Stimulated activated CD8-positive, alpha-beta memory T cell treated with anti-CD3 and anti-CD28 coated beads, Interleukin-15, amount 100 ng/mL, for 4 hours (primary cell): ENCODE measurements at places on chromosomes 4 and X.
A peak's percentile ranks its signal among the peaks of the same experiment; 100 is the strongest.

DNA sequence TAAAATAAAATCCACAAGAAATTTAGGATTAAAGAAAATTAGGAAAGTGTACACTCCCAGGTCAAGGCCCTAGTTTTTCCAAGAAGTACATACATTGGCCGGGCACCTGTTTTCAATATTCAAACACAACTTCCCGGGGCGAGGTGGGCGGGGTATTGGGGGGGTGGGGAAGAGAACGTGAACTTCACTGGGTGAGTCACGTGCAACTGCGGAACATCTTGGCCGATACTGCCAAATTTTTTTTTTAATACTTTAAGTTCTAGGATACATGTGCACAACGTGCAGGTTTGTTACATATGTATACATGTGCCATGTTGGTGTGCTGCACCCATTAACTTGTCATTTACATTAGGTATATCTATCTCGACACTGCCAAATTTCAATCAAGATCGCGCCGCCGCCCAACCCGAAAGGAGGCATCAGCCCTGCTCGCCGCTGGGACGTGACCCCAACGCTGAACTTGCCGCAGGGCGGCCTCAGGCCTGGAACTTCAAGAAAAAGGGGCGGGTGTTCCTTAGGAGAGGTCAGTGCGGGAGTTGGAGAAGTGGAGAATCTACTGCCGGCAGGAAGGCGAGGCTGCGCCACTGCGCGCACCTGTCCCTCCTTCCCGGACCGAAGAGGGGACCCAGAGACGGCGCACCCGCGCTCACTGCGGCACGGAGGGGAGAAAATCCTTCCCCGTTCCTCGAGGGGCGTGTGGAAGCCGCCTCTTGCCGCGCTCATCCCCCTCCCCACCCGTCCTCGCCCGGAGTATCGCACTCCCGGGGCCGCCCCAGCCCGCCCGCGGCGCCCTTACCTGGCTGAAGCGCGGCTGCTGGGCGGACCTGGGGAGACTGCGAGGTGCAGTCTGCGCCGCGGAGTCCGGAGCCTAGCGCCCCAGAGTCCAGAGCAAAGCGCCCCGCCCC is at the start of gene TEC:
TSS of gene TEC (minus strand) at position 883 of the 905 bp plus-strand sequence. CDS start 41,224 bp downstream, outside the sequence.
- DNase-seq, result no peak

- no peak for DNase-seq
These were observed 255.5 kb upstream of the PITX2 start for GRCh38 chr4:110878413-110878812.

DNA sequence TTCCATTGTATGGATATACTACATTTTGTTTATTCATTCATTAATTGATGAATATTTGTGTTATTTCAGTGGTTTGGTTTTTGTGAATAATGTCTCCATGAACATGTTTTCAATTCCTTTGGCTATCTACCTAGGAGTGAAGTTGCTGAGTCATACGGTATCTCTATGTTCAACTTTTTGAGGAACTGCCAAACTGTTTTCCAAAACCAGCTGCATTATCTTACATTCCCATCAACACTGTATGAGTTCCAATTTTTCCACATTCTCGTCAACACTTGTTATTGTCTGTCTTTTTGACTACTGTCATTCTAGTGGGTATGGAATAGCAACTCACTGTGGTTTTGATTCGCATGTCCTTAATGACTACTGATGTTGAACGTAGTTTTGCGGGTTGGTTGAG is 388.6 kb upstream of the MAGEB2 start:
- DNase-seq, result no peak

DNA sequence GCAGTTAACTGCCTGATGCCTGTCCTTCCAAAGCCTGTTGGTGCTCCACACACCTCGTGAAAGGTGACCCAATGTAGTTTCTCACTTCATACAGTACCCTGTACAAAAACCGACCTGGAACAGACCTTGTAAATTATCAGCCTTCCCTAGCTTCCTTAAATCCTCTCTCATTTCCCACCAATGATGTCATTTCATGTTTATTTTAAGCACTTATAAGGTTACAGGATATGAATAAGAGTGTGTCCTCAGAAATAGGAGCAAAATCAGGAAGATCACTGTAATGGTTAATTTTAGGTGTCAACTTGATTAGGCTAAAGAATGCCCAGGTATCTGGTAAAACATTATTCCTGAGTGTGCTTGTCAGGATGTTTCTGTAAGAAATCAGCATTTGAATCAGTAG is 44.7 kb downstream of the TMEM150C start:
- no peak for DNase-seq

GRCh38 chrX:78321809-78322208 is 5.6 kb downstream of the CYSLTR1 start:
- DNase-seq, result no peak

- DNase-seq, result no peak
These were observed 933 bp downstream of the CNKSR2 start for GRCh38 chrX:21374994-21375707.

DNA sequence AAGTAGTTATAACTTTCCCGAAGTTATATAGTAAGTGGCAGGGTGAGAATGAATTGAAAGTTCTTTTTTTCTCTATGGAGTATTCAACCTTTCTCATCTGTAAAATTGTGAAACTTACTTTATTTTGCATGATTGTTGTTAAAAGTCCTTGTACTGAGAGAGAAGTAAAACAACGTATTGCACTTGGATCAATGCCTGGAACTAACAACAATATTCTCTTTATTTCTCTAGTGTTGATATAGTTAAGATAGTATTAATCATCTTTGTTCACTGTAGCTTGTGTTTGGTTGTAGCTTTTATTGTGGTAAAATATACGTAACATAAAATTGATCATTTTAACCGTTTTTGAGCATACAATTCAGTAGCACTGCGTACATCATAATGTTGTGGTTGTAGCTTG is 48.7 kb downstream of the STIM2 start:
- no peak for DNase-seq

DNA sequence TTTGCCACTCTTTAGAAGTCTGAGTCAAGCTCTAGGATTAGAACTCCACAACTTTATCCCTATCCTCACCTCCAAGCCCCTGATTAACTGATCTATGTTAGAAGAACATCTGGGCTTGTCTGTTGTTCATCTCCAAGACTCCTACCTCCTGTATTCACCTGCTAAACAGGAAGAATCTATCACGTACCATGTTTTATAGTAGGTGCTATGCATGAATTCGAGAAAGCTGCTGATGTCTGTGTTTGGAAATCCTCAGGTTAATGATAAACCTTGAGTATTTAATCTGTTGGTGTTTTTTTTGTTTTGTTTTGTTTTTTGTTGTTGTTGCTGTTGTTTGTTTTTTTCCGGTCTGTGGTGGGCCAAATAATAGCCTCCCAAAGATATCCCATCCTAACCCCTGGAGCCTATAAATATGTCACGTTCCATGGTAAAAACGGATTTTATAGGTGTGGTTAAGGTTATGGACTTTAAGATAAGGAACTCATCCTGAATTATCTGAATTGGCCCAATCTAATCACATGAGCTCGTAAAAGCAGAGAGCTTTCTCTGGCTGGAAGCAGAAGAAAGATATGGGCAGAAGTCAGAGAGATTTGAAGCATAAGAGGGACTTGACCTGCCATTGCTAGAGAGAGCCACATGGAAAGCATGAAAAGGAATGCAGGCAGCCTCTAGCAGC is 101.2 kb upstream of the DUSP21 start:
- DNase-seq, result no peak

GRCh38 chr4:94171616-94172015 is 36.0 kb upstream of the SMARCAD1 start:
- DNase-seq, result no peak

- DNase-seq, result no peak
These were observed 809 bp downstream of the ZFP92 start for GRCh38 chrX:153411988-153412574.

DNA sequence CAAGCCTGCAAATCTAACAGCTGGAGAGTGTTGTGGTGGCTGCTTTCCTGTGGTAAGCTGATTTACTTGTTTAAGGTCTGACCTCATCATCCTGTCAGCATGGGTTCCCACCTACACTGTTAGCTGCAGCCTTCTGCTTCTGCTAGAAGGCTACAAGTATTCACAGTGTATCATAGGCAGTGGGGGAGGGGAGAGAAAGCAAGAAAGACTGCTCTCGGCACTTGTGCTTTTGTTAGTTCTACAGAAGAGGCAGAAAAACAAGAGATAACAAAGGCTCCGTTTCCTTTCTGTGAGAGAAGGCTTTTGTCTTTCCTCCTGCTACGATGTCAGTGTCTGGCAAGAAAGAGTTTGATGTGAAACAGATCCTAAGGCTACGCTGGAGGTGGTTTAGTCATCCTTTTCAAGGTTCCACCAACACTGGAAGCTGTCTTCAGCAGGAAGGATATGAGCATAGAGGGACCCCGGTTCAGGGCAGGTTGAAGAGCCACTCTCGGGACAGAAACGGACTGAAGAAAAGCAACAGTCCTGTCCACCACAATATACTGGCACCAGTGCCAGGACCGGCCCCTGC is at the start of gene KLHL4:
TSS of gene KLHL4 (plus strand) at position 232 of the 571 bp plus-strand sequence. CDS start at position 324, 92 bp downstream.
- DNase-seq, result no peak

DNA sequence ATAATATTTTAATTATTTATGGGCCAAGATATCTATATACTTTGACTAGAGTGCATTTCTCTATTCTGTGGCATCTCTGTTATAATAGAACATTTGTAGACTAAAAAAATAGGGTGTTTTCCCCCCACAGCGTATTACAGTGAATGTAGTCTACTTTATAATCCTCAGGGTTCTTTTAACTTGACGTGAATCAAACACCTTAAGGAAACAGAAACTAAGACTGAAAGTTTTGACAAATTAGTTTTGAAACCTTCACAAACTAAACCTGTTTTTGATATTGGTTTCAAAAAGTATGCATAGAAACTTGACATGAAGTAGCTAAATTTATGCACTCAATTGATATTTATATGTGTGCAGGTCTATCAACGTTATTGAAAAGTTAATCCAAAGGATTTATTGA is 1963.1 kb upstream of the TENM3 start:
- DNase-seq, result no peak

DNA sequence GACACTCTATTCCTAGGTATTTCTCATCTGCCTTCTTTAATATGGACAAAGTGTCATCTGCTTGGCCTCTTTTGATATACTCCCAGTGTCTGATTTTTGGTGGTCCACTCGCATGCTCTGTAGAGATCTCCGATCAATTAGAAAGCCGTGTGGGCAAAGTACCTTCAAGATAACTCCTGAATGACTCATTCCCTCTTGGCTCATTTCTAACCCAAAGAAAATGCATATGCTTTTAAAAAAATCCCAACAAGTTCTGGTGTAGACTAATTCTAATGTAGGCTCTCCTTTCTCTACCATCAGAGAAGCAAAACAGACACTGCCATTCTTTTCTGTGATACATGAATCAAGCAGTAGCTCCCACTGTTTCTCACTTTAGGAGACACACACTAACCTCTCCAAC is 714.9 kb upstream of the ADGRL3 start:
- DNase-seq, result no peak

- no peak for DNase-seq
These were observed at the start of gene ASB9 for GRCh38 chrX:15269618-15270521. Gene ASB9 (minus strand): TSS chrX:15270083. CDS start chrX:15269874, 209 bp downstream.

- no peak for DNase-seq
These were observed 2319.5 kb downstream of the ARAP2 start for GRCh38 chr4:33924811-33925210.

GRCh38 chr4:102281171-102281839 is 64.0 kb downstream of the SLC39A8 start:
- no peak for DNase-seq

DNA sequence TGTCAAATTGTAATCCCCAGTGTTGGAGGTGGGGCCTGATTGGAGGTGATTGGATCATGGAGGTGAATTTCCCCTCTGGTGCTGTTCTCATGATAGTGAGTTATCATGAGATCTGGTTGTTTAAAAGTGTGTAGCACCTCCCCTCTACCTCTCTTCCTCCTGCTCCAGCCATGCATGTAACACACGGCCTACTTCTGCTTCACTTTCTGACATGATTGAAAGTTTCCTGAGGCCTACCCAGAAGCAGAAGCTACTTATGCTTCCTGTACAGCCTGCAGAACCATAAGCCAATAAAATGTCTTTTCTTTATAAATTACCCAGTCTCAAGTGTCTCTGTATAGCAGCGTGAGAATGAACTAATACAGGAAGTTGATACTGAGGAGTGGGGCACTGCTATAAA is 61.7 kb upstream of the DDX60 start:
- no peak for DNase-seq

- peak; percentile 19 for DNase-seq
These were observed 14.0 kb upstream of the ZCCHC18 start for GRCh38 chrX:104098151-104098808.

DNA sequence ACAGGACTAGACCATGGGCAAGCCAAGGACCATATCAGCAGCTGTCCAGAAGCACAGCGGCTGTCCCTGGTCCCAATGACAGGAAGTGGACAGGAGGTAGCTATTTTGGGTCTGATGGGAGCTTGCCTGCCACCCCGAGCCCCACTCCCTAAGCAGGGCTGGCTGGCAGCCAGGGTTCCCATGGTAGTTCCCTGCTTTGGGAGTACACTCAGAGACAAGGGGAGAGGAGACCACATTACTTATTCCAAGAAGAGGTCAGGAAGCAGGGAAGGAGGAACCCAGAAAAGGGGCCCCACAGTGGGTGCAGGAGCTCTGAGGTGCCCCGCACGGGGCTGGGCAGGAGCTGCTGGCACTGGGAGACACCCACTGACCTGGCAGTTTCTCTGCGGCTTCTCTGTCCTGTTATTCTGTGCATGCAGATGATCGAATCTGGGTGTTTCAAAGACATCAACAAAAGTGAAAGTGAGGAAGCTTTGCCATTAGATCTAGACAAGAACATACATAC is 36.3 kb downstream of the HTT-AS start:
- DNase-seq, result no peak

DNA sequence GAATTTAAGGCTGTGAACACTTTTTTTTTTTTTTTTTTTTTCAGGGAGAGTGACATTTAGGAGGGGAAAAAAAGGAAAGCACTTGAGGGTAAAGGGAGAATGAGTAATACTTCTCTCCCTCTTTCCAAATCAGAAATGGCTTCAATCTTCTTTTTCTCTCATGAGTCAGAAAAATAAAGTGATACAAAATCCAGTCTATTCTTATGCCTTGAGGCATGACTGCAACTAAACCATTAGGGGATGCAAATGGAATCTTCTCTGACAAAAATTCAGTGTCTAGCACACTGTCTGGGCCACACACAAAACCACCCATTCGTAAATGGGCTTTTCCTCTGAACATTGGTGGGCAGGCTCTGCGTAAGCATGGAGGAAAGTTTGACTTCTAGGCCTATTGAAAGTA is 46.7 kb upstream of the POU4F2 start:
- DNase-seq, result no peak
